Spinal cord (tissue), 10 donors: ENCODE measurements at places on chromosomes 2 and 18.

DNA sequence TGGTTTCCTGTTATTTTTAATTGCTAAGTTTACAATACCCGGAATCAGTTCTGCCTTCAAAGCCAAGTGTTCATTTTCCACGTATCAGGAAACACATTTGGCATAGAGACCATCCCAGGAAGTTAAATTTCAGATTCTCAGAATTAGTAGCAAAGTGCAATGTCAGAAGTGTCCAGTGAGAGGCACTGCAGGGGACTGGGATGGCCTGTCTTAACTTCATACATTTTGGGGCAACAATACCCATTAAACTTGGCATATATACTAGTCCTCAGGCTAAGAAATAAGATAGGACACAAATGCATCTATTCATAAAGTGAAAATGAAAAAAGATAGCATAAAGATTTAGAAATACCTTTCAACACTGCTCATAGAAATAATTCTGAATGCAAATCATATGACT lies 1.5 kb upstream of the IL1RL2 start:
- no peak for DNase-seq

DNA sequence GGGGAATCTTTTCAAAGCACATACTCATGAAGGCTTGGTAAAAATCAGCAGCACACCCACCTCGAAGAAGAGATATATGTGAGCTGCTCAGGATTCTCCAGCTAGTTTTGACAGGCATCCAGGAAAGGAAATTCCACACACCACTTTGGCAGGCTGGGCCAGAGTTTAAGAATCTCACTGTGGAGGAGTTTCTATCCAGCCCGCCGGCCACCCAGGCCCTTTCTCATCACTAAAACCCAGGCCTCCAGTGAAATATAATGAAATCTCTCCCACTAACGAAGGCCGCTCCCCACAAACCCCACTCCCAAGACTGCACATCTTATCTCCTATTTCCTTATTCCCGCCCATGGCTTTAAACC lies 202.0 kb downstream of the GLI2 start:
- no peak for DNase-seq

GRCh38 chr2:183125659-183126341 lies 1.6 kb downstream of the NUP35 start:
- DNase-seq: no peak

DNA sequence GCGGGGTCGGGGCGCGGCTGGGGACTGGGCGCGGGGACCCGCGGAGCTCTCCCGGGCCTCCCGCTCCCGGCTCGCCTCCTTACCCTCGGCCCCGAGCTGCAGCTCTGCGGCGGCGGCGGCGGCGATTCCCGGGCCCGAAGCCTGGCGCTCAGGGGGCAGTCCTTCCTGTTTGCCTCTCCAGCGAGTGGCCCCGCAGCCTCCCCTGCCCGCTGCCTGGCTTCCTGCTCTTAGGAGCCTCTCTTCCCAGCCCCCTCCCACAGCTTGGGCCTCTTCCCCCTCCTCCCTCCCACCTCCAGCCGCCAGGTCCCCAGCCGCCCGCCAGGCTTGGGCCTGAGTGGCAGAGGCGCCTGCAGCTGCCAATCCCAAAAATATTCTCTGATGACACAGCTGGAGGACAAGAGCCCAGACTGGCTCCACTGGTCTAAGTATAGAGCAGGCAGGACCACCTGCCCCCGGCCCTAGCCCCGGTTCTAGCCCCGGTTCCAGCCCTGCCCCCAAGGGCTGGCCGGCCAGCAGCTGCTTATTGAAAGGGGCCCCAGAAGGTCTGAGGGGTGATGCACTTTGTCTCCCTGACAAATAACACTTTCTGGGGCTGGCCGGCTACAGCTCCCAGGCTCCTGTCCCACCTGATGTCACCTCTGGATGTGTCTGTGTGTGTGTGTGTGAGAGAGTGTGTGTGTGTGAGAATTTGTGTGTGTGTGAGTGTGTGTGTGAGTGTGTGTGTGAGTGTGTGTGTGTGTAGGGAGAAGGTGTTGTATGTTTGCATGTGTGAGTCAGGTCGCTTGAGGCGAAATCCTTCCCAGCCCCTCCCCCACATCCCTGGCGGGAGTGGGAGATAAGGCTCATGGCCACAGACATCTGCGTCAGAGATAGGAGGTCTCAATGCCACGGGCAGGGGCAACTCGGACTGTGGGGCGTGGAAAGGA lies at the start of gene OBSL1:
Gene OBSL1 (minus strand): TSS at position 229 of the 926 bp plus-strand sequence. CDS start 307 bp downstream, outside the sequence.
- DNase-seq: peak; percentile 93

DNA sequence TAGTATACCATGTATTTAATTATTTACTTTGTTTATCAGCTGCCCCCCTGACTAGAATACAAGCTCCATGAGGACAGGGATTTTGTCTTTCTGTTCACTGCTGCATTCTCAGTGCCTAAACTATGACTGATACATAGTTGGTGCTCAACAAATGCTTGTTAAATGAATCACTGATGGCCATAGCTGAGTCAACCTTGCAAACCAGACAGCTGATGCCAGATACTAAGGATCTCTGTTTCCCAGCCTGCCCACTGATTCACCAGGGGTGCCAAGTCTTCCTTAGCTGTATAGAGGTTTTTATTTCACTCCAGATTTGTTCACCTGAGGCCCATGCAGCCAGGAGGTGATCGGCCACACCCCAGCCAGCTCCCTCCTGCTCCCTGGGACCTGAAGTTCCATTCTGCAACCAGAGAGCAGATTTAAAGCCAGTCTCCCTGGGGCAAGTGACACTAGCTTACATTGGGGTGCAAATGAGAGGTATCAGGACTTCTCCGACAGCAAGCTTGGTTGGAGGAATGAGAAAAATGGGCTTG lies 92.2 kb downstream of the C1QL2 start:
- no peak for DNase-seq

DNA sequence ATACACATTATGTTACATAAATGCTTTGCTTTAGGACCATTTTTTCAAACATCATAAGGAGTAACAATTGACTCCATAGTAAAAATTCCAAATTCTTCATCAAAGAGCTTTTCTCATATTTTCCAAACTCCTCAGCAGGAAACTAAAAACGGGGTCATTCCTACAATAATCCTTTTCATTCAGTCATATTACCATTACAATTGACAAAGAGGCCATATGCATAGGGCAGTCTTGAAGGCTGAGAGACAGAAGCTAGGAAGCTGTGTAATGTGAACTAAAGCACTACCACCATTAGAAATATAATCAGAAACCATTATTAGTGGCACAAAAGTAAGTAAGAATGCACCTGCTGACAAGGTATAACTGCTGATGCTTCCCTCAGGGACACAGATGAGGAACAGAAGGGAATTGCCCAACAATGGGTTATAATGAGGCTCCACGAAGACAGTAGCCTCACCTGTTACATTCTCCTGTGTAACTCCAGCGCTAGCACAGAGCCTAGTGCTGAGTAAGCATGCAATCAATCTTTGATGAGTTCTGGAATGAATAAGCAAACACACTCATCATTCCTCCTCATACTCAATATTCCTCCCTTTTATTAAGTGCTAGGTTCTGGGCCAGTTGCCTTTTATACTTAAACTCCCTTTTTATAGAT lies 942.3 kb downstream of the CPS1 start:
- DNase-seq: no peak

DNA sequence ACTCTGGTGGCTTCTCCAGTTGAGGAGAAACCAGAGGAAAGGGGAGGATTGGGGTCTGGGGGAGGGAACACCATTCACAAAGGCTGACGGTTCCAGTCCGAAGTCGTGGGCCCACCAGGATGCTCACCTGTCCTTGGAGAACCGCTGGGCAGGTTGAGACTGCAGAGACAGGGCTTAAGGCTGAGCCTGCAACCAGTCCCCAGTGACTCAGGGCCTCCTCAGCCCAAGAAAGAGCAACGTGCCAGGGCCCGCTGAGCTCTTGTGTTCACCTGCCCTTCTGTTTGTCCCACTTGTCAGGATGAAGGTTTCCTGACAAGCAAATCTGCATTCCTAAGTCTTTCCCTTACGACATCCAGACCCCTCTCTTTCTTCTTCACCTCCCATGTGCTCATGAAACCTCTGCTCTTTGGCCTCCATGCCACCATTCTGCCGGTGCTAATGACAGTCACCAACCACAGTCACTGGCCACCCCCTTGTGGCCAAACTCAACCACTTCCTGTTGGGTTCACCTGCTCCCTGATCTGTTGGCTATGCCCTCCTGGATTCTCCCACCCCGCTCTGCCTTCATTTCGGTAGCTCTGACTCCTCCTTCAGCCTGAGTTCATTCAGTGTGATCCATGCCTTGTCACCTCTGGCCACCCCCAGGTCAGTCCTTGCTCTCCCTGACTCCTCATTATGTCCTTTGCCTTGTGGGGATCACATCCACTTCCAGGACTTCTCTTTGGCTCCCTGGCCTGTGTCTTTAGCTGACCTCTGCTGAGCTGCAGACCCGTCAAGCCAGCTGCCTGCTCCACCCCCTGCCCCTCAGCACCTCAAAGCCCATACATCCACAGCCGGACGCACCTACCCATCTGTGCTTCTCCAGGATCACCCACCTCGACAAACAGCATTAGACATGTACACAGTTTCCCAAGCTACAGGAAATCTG lies 17.6 kb downstream of the EMX1 start:
- no peak for DNase-seq

- no peak for DNase-seq
These were observed 24.3 kb upstream of the COL6A3 start for GRCh38 chr2:237438080-237438940.

DNA sequence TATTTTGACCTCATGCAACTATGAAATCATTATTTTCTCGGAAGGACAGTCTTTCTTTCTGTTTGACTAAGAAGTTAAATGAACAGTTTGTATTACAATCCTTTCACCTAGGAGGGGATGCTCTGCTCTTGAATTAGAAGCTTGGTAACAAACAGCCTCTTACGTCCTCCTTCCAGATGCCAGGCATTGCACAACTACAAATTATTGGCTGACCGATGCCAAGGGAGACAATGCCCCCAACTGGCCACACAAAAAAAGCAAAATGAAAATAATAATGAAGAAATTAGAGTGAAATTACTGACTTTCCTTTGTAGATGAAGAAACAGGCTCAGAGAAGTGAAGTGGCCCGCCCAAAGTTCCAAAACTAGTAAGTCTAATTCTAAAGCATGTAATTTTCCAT lies 177.9 kb downstream of the CYRIA start:
- DNase-seq: peak; percentile 62

- DNase-seq: no peak
These were observed 16.9 kb downstream of the SH2D6 start for GRCh38 chr2:85435220-85435958.

- DNase-seq: no peak
These were observed 75.6 kb upstream of the MGAT5 start for GRCh38 chr2:134178138-134178877.

DNA sequence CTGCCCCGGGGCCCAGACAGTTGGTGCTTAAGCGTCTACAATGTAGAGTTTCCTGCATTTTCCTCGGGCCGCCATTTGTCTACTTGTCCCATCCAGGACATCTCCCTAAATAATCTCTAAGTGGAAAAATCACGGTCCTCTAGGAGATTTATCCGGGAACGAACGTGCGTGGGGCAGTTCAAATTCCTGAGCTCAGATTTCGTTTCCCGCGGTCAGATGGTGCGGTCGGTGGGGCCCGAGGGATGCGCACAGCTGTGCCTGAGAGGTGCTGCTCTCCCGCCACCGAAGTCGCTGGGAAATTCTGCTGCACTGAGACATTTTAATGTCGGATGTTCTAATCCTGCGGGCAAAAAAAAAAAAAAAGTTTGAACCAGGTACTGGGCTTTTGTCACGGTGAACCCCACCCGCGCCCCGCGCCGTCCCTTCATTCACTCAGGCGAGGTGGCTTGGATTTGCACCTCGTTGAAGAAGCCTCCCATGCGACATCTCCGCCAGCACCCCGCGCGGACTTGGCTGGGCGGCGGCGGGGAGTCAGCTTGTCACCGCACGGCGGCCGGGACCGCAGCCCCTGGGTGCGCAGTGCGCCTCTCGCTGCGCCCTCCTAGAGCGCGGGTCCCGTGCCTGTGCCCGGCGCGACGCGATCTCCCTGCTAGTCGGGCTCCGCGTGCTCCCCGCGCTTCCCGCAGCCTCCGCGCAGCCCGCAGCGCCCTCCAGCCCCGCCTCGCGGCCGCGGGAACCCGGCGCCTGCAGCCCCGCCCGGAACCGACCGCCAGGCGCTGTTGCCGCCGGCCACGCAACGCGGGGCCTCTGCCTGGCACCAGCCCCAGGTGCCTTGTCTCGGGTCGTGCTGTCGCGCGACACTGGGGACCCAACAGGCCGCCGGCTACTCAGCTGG lies 191.9 kb upstream of the TCF4 start:
- DNase-seq: no peak

DNA sequence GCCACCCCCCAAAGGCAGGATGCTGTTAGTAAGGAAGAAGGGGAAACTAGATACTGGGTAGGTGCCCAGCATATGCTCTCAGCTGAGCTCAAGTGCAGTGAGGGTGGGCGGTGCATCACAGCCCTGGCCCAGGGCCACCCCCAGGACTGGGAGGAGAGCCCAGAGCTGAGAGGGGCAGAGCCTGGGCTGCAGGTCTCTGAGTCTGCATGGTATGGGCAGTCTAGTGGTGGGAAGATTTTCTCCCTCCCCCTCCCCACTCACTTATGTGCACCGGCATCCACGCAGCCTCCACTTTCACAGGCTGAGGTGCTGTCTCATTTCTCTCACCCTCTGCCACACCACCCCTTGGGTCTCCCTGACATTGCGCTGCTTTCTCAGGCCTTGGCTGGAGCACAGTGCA lies 48.5 kb upstream of the CAB39 start:
- no peak for DNase-seq

DNA sequence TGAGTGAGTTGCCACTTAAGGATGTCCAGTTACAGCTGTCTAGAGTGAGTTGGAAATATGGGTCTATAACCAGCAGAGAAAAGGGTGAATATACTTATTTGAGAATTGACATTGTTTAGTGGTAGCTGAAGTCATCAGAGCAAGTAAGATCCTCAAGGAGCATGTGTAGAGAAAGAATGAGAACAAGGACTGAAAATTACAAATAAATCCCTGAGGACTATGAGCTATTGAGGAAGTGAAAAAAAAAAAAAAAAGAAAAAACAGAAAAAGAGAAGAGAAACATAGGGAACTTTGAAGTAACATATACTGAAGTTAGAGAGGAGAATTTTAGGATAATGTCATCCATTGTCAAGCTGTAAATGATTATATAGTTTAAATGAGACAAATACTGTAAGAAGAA lies 134.0 kb upstream of the CCDC68 start:
- no peak for DNase-seq

GRCh38 chr18:49250816-49251388 lies 209.5 kb downstream of the DYM start:
- DNase-seq: no peak

DNA sequence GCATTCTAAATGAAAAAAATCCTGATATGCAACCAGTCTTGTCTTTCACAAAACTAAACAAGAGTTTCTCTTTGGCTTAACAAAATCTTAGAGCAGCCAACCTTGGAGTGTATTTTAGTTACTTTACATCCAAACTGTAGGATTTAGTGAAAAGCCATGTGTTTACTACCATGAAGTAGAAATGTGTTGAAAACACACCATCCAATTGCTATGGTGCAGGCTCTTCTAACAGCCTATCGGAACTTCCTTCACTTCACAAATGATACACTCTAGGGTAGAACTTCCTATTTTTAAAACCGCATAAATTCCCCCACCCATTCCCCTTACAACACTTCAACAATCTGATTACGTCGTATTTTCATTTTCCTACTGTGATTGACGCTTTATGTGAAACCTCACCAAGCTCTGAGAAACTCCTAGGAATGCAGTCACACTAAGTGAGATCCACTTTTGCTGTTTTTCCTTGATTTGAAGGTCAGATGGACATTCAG lies 74.4 kb upstream of the MAP4K4 start:
- DNase-seq: no peak

- DNase-seq: no peak
These were observed 67.2 kb downstream of the COLEC12 start for GRCh38 chr18:433298-433697.
